ENCODE measurements at places on chromosomes 7 and 10.

DNA sequence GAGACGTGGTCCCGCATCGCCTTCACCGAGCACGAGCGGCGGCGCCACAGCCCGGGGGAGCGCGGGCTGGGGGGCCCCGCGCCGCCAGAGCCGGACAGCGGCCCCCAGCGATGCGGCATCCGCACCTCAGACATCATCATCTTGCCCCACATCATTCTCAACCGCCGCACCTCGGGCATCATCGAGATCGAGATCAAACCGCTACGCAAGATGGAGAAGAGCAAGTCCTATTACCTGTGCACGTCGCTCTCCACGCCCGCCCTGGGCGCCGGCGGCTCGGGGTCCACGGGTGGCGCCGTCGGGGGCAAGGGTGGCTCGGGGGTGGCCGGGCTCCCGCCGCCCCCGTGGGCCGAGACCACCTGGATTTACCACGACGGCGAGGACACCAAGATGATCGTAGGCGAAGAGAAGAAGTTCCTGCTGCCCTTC, 737 bp downstream of the CNNM2 start:
- DNase-seq = no peak

DNA sequence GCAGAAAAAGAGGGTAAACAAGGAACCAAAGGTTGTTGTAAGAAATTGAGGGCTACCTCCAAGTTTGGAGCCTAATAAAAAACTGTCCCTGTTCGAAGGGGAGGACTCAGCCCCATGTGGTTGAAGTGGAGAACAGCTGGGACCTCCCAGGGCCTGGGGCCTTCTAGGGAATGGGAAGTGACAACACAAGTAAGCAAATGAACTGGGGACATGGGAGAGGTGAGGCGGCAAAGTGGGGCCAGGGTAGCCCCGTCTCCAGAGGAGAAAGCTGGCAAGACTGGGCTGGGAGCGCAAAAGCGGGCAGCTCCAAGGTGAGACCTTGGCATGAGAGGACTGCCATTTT, 198.1 kb downstream of the ZNF438 start:
- DNase-seq = no peak

GRCh38 chr10:34584164-34584563, 230.9 kb downstream of the PARD3 start:
- no peak for DNase-seq

- no peak for DNase-seq
Observed at GRCh38 chr7:126979722-126980121, 273.0 kb downstream of the GRM8 start.

- DNase-seq = no peak
Observed at GRCh38 chr7:77455321-77455720, 39.2 kb upstream of the GSAP start.

DNA sequence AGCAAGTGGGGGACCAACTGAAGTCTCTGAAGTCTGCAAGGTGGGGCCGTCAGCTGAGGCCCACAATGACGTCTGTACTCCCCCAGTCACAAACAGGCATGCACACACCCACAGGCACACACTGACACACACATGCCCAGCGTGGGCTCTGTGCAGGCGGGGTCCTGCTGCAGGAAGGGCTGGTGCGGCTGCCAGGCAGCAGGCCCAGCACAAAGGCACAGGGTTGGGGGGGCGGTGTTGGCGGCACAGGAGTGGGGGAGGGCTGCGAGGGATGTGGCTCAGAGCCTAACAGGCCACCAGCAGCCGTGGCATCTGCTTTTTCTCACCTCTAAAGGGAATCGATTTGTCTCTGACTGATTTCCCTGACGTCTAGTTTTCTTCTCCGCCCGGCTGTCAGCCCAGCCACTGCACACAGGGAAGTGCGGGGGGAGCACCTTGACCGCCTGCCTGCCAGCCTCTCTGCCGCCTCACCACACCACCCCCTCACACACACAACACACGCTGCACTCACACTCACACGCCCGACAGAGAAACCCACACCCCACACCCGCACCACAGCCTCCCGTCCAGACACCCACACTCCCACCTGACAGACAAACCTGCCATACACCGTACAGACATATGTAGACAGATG, 43.5 kb upstream of the ZMIZ1 start:
- peak; percentile 62 for DNase-seq

- peak; percentile 76 for DNase-seq
Observed at GRCh38 chr10:71244431-71245419, 32.4 kb downstream of the UNC5B start.

DNA sequence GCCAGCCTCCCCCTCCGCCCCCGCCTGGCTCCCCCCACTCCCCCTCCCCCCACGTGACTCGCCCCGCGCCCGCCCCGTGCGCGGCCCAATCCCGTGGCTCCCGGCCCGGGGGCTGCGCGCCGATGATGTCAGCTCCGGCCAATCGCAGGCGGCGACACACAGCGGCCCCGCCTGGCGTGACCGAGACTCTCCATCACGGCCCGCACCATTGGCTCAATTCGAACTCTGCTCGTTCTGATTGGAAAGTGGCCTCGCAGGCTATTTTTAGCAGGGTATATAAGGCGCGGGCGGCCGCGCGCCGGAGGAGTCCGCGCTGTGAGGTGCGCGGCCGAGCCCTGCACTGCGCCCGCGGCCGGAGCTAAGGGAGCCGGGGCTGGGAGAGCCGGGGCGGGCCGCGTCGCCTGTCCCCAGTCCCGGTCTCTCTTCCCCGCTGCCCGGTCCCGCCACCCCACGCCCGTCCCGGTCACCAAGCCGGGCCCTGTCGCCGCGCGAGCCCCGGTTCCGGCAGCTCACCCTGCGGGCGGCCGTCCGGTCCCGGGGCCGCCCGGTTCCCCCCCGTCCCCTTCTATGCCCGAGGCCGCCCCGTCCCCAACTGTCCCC, 342 bp upstream of the KLF6 start:
- DNase-seq = peak; percentile 99

DNA sequence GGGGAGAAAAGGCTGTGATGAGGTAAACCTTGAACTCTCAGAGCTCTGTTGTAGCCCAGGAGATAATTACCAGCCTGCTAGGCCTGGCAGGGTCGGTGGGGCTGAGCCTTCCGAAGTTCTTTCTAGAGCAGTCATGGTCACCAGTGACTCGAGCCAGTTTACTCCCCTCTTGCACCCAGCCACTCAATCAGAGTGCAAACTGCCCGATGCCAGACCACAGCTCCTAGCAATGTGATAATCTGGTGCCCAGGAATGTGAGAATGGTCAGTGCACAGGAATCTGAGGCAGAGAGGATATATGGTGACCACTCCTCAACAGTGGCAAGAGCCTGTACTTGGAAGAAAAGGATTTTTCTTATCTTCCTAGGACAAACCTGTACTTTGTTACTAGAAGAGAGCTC, 46.4 kb upstream of the KMT2E start:
- DNase-seq = no peak

All from right cardiac atrium (tissue), 5 donors.